ENCODE measurements at places on chromosomes 2 and 18.

GRCh38 chr2:96330407-96330806 lies 5.2 kb upstream of the NCAPH start:
- DNase-seq = no peak

DNA sequence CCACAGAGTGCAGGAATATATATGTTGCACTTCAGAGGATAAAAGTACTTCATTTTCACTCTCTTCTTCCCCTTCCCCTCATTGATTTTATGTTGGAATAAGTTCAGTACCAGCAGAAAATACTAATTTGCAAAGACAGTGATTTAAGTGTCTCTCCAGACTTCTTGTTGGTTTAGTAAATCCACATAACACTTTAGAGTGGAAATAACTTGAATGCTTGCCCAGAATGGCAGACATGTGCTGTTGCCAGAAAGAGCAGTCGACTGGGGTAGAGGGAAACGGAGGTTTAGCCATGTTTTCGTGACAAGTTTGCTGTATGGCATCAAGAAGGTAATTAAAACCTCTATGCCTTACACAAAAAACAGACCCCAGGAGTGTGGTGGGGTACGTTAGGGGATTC lies 246.0 kb upstream of the CXCR4 start:
- no peak for DNase-seq

GRCh38 chr2:82790206-82791021 lies 1668.7 kb downstream of the SUCLG1 start:
- no peak for DNase-seq

DNA sequence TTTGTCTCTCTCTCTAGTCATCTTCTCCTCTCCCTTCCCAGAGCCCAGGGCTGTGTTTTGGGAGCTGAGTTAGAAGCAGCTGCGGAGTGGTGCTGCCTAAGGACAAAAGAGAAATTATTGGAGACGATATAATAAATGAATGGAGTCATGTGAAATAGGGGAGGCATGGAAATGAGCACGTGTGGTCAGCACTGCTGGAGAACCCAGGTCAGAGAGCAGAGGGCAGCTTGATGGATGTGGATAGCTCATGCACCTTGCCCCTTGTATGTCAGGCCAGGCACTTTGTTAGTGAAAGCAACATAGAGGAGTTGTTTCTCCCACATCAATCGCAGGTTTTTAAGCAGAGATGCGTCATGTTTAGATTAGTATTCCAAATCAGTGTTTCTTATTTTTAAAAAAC lies 15.7 kb downstream of the TTR start:
- DNase-seq = no peak

DNA sequence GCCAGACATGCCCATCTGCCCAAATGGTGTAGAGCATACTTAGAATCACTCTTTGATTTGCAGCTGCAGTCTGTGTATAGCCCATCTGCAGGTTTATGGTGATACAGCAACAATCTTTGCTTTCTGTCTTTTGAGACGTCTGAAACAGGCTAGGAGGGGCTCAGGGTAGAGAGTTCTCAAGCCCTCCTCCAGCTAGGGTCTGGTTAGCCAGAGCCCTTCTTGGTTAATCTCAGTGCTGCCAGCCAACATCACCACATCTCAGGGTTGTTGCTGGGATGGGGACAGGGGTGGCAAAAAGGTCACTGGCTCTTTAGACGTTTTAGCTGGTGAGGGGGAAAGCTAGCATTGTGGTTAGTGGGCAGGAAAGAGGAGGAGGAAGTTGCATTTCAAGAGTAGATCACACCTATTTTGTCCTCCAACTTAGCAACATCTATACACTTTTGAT lies 136.6 kb upstream of the ACAA2 start:
- DNase-seq = no peak

DNA sequence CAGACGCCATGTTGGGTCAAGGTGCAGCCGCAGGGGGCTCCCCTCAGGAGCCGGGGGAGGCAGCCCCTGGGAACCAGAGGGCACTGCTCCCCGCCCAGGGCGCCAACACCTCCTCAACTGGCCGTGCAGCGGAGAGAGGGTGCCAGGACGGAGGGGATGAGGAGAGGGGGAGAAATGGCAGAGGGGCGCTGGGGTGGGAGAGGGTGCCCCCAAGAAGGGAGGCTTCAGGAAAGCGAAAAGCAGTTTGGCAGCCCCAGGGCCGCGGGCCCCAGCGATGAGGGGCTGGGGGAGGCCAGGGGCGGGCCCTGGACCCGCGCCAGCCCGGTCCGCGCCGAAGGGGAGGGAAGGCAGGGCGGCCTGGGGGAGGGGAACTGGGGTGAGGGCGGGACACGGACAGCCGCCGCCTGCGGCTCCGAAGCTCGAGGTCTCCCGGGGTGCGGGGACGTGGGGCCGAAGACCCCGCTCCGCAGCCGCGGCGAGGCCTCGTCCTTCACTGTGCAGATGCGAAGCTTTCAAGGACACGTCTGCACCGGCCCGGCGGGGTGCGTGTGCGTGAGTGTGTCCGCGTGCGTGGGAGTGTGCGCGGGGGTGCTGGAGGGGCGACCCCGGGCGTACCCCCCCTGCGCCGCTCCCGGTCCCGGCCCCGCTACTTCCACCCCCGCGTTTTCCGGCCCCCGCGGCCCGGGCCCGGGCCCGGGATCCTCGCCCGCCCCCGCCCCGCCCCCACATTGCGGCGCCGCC lies 1.4 kb downstream of the DNMT3A start:
- peak; percentile 20 for DNase-seq

DNA sequence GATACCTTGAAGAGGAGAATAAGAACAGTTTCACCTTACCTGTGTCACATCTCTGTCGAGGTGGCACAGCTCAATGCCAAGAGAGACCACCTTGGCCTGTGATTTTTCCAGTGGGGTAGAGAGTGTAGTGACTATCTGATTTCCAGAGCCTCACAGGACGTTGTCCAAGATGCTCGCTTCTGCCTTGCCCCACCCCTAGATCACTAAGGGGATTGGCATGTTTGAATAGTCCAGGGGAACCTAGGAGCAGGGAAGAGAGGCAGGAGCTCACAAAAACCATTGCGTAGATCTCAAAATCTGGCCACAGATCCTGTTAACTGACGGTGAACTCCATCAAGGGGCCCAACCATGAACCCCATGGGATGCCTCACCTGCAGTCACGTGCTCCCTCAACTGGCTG lies 24.2 kb downstream of the TMEM178A start:
- DNase-seq = no peak

GRCh38 chr2:240468303-240469238 lies 33.1 kb downstream of the GPC1 start:
- no peak for DNase-seq

DNA sequence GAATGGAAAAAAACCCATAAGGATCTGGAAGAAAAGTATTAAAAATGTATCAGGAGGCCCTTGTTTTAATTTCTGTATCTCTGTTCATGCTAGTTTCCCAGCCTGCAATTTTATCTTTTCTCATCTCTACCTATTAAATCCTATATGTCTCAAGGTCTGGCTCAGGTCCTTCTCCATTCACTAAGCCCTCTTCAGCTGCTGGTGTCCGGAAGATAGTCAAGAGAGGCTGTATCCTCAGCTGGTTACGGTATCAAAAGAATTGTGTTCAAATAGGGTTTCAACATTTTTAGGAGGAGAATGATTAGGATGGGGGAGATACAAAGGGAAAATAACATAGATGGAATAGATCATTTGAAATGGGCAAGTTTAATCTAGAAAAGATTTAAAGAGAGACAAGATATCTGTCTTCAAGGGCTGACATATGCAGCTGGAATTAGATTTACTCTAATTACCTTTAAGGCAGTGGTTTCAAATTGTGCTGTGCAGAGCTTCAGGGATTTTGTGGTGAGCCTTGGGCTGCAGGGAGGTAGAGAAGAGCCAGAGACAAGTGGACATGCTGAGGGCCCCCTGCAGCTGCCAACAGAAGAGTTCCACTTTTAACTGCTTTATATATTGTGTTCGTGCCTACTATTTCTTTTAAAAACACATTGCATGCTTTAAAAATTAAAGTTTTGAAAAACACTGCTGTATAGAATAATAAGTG lies 24.1 kb downstream of the GREB1L start:
- DNase-seq = no peak

- no peak for DNase-seq
Observed at GRCh38 chr2:217047631-217048030, 187.8 kb upstream of the TNP1 start.

DNA sequence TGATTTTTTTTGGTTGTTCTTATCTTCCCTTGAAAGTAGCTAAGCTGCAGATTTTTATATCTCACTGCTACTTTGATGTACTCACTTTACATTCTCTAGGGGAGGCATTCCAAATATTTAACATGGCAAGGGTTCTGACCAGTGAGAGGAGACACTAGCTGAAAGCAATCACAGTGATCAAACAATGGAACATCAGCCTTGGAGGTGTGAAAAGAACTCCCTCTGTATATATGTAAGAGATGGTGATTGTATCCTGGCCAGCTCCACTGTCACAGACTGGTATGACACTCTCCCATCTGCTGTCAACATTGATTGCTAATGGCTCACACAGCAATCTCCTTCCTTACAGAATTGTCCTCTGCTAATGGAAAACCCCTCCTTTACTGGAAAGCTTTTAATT lies 291.7 kb upstream of the CDH19 start:
- DNase-seq = no peak

- DNase-seq = no peak
Observed at GRCh38 chr2:137659616-137660015, 304.7 kb upstream of the HNMT start.

DNA sequence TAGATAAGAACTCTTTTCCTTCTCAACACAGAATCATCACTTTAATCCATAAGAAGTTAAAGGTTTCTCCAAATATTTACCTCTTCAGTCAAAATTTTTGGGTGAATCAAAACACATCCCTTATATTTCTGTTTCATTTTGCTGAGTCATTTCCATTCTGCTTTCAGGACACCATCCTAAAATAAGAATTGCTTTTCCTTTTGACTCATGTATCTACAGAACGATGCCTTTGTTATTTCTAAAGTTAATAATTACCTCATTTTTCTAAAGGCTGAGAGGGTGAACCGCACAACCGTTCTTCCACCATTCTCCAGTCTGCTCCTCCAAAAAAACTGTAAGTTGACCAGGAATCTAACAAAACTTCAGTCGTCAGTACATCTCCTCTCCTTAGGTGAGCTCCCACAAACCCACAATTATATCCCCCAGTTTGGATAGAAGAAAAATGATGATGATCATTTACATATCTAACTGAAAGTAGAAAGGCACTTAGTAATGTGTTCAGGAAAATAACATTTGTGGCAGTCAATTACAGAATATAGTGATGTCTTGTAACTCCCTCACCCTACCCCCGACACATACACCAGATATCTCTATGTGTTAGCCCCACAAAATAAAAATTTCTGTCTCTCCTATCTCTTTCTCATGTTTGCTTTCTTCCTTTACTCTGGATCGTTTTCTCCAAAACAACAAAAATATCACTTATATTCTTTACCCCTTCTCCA lies 162.5 kb downstream of the RAD51AP2 start:
- DNase-seq = no peak

DNA sequence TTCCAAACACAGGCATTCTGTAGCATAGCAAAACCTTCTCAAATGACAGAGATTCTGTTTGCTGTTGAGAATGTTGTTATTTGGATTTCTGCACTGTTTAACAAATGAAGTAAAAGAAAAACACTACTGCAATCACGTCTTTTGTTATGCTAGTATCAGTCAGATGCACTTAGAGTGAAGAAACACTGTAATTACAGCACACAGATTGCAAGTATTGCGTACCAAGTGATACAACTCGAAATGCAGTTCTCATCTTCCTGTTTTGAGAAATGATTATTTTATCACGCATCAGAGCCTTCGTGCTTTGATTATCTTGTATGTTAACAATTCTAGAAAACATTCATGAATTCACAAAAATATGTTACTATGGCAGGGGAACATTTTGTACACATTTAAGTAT lies 41.8 kb upstream of the KLF11 start:
- no peak for DNase-seq

DNA sequence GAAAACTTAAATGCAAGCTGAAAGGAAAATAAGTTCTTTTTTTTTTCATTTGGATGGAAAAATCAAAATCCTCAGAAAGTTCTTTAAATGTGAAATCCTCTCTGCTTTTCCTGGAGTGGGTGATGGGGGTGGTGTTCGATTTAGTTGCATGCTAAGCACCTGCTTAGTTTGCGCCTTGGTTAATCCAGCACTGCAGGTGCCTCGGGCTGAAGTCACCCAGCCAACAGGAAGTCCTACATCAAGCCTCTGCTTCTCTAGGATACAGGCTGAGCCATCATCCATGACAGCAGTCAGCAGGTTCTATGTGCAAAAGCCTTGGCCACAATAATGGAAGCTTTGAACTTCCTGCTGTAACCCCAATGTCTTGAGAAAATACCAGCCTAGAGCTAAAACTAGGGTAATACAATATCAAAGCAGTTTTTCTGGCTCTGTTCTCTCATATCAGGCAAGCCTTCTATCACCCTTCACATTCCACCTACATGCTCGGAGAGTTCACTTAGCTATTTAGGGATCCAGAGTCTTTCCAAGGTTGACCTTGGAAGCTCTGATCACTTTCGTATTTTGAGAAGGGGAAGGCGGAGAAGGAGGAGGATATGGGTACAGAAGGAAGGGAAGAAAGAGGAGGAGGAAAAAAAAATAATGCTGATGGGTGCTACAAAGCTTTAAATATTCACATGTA lies 116.1 kb upstream of the LRRTM1 start:
- DNase-seq = no peak

DNA sequence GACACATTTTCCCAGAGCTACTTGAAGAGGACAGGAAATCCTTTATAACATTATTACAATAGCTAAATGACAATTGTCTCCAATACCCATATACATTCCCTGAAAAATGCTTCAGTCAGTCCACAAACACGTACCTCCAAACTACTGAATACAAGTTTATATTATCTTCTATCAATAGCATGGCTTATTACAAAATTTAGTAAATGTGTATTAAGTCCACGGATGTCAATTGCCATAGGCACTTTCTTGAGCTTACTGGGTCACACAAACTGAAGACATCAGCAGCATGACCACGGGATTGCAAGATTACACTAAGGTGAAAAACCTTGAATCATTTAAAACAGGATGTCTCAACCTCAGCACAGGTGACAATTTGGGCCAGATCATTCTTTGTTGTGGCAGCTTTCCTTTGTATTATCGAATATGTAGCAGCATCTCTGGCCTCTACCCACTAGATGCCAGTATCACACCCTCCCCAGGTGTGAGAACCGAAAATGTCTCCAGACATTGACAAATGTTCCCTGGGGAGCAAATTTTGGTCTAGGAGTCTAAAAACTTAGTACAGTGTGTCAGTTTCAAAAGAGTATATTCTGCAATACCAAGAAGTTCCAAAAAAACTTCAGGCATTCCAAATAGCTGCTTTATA lies 1.4 kb downstream of the MBD2 start:
- DNase-seq = peak; percentile 5

- DNase-seq = no peak
Observed at GRCh38 chr2:18122544-18123210, 244.2 kb downstream of the KCNS3 start.

- no peak for DNase-seq
Observed at GRCh38 chr2:67412424-67412823, 15.3 kb downstream of the ETAA1 start.

GRCh38 chr2:215392687-215393270 lies 43.1 kb downstream of the FN1 start:
- DNase-seq = no peak

DNA sequence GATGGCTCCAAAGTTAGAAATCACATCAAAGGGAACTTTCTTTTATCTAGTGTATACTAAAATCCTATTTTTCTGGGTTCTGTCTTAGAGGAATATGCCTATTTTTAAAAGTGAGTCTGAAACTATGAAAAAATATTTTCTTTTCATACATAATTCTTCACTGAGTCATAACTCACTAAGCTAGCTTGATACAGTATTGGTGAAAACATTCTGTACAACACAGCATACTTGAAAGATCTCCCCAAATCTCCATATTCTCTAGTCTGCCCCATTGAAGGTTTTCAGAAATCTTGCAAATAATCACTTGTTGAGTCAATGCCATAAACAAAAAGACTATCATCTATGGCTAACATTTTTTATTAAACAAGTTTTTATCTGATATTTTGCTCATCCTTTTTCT lies 44.5 kb downstream of the COL3A1 start:
- DNase-seq = no peak

Measured in stimulated activated naive CD4-positive, alpha-beta T cell (primary cell).